ENCODE measurements at places on chromosomes 11 and 22.

GRCh38 chr11:7872890-7873289 is 58.2 kb downstream of the OR10A6 start:
- peak; percentile 93 for DNase-seq

DNA sequence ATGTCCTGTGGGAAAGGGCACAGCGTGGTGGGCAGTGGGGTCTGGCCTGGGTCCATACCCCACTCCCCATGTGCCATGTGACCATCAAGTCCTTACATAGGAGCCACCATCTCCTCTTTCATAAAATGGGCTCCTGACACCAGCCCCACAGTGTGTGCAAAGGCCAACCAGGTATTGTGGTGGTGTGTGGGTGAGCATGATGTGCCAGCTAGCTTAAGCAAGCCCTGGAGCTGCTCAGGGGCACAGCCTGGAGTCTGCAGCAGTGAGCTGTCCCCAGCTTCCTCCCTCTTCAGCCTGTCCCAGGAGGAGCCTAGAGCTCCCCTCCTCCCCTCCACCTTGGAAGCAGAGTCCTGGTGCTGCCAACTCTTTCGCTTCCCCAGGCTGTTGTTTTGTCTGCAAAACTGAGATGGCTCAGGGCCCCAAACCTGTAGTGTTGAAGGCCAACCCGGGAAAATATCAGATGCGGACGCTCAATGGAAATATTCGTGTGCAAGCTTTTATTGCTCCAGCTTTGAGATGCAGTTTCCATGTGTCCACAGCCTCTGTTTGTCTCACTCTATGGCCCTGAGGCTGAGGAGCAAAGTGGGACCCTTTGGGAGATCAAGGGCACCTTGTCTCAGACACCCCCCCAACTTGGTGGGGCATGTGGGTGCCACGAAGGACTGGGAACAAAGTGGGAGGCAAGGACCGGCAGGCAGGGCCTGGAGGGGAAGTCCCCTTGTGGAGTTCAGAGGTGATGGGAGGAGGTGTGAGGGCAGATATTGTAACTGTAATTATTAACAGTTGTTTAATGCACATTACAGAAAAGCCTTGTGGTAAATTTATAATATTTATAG is 92.6 kb downstream of the CTTN start:
- no peak for DNase-seq

DNA sequence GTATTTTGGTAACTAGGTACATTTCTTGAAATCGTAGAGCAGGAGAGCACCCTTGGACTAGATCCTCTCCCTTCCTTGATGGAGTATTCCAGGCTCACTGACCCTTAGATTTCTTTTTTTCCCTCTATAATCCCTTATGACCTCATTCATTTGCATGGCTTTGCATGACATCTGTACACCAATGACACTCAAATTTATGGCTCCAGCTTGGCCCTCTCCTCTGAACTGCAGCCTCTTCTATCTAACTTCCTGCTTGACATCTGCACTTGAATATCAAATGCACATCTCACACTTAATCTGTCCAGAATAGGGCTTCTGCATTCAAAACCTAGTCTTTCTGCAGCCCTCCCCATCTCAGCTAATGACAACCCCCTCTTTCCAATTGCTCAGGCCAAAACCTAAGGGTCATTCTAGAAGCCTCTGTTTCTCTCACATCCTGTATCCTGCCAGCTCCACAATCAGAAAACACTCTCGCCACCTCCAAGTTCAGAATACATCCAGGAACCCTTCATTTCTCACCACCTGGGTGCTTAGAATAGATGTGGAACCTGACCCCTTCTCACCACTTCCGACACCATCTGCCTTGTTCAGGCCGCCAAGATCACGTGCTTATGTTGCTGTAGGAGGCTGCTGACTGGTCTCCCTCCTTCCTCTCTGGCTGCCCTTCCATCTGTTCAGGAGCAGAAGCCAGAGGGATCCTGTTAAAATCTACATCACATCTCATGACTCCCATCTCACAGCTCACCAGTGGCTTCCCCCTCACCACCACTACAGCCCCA is 138.9 kb upstream of the MTNR1B start:
- no peak for DNase-seq

DNA sequence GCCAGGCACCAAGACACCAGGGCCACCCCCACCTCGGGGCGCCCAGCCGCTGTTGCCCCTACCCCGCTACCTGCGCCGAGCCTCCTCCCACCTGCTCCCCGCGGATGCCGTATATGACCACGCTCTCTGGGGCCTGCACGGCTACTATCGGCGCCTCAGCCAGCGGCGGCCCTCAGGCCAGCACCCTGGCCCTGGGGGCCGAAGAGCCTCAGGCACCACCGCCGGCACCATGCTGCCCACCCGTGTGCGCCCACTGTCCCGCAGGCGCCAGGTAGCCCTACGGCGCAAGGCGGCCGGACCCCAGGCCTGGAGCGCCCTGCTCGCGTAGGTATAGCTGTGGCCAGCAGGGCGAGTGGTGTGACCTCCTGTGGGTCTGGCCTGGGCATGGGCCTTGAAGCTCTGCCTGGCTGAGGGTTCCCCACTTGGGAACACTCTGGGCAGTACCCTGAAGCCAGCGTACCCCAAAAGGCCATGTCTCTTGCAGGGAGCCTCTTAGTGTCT is 14.8 kb upstream of the MDK start:
- DNase-seq, result no peak

GRCh38 chr11:12922980-12923507 is 86.1 kb upstream of the RASSF10 start:
- DNase-seq, result no peak

DNA sequence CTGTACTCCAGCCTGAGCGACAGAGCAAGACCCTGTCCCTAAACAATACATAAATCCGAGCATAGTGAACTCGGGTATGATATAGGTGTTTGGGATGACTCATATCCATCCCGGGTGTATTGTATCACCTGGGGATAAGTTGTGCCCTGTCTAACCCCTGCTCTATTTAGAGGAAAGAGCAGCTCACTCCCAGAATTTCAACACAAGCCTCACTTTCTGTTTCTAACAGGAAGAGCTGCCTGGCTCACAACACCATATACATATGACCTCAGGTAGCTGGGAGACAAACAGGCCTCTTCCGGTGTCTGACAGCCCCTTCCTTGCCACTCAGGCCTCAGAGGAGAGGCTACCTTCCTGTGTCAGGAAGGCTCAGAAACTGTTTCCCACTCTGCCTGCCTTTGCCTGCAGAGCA is 9.9 kb upstream of the MICALL1 start:
- peak; percentile 99 for DNase-seq

- no peak for DNase-seq
These were observed 6.1 kb downstream of the TAGLN start for GRCh38 chr11:117205211-117205818.

DNA sequence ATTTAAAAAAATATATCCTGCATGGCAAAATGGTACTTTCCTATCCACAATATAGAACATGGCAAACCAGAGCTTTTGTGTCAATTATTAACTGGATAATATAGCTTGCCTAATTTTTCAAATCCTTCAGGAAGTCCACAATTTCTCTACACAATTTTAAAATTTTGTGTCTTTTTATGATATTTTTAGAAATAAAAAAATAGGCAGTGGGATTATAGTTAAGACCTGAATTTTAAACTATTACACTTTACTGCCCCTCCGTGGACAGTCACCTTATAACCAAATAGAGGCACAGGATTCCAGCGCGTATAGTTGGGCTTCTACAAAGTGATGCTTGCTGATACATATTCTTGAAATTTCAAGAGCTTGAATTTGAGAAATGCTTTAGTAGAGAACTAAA is 2.1 kb upstream of the DMC1 start:
- DNase-seq, result peak; percentile 53
